Stimulated activated CD4-positive, alpha-beta T cell treated with anti-CD3 and anti-CD28 coated beads, Interleukin-4, amount 100 ng/mL, for 24 hours (primary cell): ENCODE measurements at places on chromosomes 16 and 17.

GRCh38 chr17:39569126-39569525 lies 38.6 kb downstream of the NEUROD2 start:
- no peak for DNase-seq

GRCh38 chr17:72646176-72646575 lies 446.3 kb downstream of the SLC39A11 start:
- no peak for DNase-seq

GRCh38 chr17:54992797-54993639 lies 24.5 kb downstream of the STXBP4 start:
- DNase-seq: no peak

- no peak for DNase-seq
These were observed 15.5 kb downstream of the BANP start for GRCh38 chr16:87966685-87967185.

GRCh38 chr17:45104497-45104896 lies 27.8 kb downstream of the PLCD3 start:
- no peak for DNase-seq

GRCh38 chr17:12485361-12485906 lies 180.3 kb upstream of the MYOCD start:
- DNase-seq: no peak

DNA sequence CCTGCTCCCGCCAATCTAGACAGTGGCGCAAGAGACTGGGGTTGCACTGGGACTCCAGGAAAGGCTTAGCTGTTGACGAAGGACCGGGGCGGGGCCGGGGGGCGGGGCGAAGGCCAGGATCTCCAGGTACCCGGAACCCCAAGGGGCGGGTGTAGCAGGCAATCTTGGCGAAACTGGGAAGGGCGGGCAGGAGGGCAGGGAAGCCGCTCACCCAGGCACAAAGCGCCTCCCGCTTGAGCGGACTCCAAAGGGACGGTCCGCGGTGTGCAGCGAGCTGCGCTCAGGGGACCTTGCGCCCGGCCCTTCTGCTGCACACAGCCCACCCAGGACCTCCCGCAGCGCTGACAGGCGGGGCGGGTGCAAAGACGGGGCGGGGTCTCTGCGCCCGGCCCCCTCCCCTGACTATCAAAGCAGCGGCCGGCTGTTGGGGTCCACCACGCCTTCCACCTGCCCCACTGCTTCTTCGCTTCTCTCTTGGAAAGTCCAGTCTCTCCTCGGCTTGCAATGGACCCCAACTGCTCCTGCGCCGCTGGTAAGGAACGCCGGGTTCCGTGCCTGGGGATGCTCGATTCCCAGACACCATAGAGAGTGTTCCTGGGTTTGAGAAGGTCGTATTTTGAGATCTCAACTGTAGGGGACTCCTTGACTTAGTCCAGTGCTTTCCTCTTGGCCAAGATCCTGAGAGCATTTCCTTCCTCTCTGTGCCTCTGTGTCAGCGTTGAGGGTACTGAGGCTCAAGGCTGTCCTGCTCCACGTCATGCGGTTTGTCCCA lies at the start of gene MT1F:
Gene MT1F, plus strand, starts transcription at position 405 of the 772 bp plus-strand sequence. Its CDS starts 100 bp downstream, at position 505.
- peak; percentile 65 for DNase-seq

DNA sequence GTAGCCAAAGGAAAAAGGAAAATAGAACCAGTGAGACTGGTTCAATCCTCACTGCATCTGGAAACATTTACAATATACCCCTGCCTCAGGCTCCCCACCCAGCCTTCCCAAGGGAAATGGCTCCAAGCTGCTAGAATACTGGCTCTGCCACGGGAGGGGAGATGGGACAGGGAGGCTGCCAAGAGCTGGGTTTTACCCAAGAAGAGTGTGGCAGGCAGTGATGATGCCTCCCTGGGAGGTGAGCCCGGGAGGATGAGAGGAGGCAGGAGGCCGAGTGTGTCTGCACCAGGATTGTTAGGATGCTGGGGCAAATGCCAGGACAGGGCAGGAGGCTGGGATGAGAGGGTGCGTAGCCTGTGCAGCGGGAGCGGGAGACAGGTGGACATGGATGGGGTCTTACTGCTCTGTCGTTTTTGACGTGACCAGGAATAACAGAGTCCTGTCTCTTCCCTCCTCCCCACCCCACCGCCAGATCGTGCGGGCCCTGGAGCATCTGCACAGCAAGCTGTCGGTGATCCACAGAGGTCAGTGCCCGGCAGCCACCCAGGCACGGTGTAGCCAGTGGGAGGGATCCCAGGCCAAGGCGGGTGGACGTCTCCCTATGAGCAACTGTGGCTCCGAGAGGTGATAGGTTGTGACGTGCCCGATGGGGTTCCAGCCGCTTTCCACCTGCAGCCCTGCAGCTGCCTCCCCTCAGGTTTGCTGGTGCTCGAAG lies 18.4 kb downstream of the MAP2K3 start:
- no peak for DNase-seq

- no peak for DNase-seq
These were observed 83.6 kb upstream of the NLRP1 start for GRCh38 chr17:5667871-5668270.

DNA sequence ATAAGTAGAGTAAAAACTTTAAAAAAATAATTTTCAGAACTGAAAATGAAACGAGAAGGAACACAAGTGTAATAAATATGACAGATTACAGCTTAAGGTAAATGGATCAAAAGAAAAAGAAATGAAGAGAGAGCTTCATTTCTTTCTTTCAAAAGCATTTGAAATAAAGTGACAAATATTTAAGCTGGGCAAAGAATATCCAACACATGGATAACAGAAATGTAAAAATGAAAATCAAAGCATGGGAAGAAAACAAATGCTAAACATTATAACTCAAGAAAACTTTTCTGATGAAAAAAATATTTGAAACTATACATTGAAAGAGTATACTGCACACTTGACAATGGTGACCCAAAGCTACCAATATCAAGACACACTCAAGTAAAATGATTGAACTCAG lies 143.6 kb upstream of the IRX5 start:
- DNase-seq: no peak

GRCh38 chr16:13492046-13492445 lies 427.9 kb upstream of the ERCC4 start:
- no peak for DNase-seq

DNA sequence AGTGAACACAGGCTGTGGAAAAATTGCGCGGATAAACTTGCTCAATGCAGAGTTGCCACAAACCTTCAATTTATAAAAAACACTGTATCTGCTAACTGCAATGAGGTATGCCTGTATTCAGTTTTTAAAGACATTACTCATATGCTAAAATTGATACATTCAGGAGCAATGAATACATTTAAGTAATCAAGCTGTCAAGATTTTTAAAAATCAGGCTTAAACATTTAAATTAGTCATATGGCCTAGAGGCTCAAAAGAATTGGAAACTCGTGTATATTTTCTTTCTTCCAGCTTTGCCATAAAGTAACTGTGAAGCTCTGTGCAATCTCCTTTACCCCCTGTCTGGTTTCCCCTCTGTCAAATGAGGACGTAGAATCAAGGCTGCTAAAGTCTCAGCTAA lies 4.1 kb downstream of the SYNRG start:
- no peak for DNase-seq

DNA sequence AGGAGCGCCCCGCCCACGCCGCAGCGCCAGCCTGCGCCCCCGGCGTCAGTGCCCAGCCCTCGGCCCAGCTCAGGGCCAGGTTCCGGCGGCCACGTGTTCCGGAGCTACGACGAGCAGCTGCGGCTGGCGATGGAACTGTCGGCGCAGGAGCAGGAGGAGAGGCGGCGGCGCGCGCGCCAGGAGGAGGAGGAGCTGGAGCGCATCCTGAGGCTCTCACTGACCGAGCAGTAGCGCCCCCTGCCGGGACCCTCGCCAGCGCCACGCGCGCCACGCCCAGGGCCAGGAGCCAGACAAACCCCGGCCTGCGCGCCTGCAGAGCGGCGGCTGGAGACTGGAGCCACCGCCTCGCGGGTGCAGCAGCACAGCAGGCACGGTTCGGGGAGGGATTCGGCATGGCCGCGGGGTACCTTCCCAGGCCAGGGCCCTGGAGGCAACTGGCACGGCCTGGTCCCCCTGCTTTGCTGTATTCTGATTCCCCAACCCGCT lies 9.3 kb downstream of the CORO6 start:
- DNase-seq: peak; percentile 95

DNA sequence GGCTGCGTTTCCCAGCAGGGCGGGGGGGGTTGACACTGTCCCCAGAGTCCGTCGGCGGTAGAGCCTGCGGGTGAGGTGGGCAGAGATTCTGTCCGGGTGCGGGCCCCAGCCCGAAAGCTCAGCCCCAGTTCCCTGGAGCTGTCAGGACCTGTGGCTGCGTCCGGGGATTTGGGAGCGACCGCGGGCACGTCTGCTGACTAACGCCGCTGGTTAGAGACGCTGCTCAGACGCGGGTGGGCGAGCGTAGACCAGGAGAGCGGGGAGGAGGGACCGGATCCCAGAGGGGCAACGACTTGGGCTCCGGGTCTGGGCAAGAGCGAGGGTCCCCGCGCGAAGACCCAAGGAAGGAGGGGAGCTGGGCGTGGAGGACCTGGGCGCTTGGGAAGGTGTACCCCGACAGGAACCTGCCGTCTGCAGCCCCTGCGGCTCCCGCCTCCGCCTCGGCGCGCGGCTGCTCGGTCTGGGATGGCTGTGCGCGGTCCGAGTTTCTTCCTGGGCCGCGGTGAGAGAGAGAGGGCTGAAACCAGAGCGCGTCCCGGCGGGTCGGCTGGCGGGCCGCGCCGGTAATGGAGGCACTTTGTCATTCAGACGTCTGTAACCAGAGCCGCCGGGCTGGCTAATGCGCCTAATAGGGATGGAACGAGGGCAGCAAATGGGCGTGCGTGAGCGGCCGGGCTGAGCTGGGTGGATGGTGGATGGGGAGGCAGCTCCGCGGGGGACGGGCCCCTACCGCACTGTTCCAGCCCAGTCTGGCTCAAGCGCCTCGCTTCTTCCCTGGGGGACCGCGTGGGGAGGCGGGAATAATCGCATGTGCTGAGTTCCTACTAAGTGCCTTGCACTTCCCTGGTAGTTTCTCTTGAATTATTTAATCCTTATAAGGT lies 2.3 kb downstream of the NGFR start:
- peak; percentile 9 for DNase-seq

GRCh38 chr17:67837965-67838364 lies 12.7 kb downstream of the BPTF start:
- no peak for DNase-seq

GRCh38 chr17:62111562-62112171 lies 46.6 kb upstream of the MED13 start:
- no peak for DNase-seq

DNA sequence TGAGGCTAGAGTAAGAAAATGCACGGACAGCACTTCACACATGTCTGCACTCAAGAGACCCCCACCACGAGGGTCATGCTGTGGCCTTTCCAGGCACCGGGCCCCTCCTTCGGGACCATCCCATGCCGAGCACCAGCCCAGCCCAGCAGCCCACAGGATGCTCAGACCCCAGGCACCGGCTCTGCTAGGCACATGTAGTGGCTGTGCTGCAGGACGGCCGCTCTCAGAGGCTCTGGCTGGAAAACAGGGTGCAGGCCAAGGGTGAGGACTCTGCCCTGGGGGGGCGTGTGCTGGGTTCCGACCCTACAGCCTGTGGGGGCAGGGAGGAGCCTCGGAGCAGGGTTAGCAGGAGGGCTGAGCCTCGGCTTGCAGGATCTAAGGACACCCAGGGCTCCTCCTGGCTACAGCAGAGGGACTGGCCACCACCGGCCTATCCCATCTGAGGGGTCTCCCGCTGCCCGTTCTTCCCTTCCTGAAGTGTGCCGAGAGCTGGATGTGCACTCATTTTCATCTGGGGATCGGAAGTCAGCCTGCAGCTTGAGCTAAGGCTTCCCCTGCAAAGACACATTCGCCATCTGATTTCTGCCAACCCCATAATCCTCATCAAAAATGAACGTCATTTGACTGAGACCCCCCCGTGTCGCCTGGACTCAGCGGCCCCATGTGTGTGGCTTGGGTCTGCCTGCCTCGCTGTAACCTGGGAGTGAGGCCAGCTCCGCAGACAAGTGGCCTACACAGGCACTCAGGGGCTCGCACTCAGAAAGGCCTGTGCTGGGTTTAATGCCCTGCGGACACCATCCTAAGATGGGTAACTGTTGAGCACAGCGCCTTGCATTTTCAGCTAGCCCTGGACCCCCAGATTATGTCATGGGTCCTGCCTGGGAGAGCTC lies 293.1 kb upstream of the FOXF1 start:
- DNase-seq: no peak

GRCh38 chr17:68807998-68808772 lies 147.0 kb downstream of the ABCA8 start:
- no peak for DNase-seq

DNA sequence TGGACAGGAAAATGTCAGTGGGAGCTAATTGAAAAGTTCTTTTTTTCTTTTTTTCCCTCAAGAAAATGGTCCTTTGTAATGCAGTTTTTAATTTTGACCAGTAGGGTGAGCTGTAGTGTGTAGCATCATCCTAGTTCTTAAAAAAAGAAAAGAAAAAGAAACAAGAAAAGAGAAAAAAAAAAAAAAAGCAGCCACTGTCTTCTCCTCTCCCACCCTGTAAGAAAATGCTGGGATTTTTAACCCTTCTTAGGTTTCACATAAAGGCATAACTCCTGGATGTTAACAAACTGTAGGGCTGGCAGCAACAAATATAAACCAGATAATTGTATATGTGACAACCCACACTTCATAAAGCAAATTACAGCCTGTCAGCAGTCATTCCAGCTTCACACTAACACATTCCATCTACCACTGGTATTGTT lies 78.1 kb downstream of the SKAP1 start:
- no peak for DNase-seq

DNA sequence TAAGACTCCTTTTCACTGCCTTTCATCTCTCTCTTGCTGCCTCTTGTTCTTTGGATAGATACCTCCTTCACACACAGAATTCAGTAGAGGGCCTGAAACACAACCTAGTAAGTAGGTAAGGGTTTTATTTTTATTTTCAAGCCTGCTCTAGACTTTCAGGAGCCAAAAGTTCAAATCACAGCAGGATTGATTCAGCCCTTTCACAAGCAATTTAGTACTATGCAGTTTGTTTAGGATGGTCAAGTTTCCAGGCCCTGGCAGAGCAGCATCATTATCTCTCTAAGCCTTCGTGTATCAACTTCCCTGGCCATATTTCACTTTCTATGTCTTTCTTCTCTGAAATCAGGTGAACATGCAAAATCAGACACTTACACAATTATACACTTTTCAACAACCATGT lies 148.8 kb upstream of the CORO6 start:
- no peak for DNase-seq

DNA sequence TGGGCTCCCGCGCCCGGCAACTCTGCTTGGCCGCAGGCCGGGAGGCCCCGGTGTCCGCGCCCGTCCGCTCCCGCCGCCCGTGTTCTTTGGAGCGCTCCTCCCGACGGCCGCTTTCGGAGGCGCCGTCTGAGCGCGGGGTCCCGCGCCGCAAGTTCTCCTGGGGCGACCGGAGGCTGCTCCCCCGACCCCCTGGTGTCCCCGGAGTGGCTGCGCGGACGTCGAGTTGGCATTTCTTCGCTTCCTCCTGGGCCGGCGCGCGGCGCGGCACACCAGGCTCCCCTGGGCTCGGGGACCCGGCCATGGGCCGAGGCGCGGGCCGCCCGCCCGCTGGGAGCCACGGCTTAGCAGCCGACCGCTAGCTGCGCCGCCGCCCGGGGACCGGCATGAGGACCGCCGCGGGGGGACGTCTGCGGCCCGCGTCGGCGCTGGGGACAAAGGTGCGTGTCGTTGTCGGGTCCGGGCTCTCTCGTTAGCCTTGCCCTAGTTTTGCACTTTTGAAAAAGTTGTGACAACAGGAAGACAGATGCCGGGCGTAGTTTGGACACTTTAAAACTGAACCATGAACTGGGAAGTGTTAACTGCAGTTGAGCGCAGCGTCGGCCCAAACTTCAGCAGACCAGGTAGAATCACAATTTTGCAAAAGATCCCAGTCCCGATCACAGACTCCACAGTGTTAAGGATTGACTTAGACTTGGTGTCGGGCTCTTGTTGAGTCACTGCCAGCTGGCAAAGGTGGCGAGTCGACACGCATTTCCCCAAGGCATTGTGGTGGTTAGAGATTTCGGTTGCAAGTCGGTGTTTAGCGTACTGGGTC lies 700 bp downstream of the UBN1 start:
- DNase-seq: peak; percentile 57

GRCh38 chr16:8583199-8583598 lies 7.1 kb downstream of the TMEM114 start:
- DNase-seq: no peak
